ENCODE measurements at places on chromosomes 4 and X.

DNA sequence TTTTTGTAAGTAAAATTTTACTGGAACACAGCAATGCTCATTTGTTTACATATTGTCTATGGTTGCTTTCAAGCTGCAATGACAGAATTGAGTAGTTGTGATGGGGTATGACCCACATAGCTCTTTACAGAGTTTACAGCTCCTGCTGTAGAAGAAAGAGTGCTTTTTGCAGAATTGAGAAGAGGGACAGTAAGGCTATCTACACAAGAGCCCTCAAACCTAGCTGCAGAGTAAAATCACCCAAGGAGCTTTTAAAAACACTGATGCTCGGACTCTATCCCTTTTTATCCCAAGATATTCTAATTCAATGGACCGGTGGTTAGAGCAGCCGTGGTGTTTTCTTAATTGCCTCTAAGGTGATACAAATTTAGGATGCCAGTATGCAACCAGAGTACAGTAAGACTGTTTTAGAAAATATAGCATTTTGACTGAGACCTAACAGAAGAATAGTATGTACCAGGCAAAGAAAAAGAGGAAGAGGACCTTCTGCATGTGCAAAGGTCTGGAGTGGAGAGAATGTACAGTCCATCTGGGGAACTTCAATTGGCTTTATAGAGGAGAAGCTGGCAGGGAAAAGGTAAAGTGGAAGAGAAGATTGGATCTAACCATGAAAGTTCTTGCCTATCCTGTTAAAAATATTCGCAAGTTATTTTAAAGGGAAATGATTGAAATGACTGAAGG, 663.6 kb upstream of the CPEB2 start:
- no peak for DNase-seq

DNA sequence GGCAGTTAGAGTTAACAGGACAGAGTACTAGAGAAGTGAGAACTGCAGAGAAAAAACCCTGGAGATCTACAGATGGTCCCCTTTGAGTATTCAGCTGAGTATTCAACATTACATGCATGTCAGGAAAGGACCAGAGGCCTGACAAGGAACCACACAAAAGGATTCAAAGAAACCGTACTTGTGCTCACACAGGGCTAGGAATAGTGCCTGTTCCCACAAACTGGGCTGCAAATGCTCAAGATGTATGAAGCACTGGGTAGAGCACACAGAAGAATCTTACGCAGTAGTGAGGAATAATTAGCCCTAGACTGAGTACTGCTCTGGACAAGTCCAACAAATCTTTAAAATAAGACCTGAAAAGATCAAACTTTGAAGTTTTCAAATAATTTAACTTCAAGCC, 17.6 kb downstream of the PTPN13 start:
- no peak for DNase-seq

- no peak for DNase-seq
Observed at GRCh38 chr4:3452376-3452775, 10.6 kb downstream of the HGFAC start.

DNA sequence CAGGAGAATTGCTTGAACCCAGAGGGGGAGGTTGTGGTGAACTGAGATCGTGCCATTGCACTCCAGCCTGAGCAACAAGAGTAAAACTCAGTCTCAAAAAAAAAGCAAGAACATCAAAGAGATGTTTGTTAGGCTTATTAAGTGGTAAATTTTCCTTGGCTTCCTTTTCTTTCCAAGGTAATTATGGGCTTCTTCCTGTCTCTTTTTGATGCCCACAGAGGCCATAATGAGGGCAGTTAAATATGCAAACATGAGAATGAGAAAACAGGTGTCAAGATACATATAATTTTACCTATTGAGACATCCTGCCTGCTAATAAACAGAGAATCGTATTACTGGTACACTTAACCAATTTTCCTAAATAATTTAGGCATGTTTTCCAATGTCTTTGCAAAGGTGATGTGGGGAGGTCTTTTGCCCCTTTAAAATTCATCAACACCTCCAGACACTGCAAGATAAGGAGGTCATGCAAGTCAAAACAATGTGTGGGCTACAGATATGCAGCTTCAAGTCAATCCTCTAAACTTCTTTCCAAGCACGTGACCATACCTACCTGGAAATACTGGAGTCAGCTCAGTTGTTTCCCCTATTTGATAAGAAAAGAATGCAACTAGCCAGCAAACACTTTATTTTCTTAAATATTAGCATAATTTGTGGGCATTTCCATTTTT, 2.7 kb downstream of the SLC39A8 start:
- no peak for DNase-seq

DNA sequence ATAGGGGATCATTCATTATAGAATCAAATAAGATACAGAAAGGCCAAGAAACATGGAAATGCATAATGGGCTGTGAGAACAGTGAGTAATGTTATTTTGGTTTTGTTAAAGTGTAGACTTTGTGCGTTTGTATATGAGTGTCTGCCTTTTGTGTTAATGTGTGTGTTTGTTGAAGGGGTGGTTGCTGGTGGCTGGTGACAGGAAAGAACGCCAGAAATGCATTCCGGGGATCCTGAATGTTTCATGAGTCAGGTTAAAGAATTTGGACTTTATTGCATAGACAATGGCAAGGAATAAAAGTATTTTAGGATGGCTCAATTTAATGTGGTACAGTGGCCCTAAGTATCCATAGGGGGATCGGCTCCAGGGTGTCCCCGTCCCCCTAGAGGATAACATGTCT, 1228.9 kb downstream of the PCDH7 start:
- DNase-seq = no peak

GRCh38 chrX:42530027-42530426, 247.9 kb downstream of the PPP1R2C start:
- DNase-seq = no peak

- DNase-seq = no peak
Observed at GRCh38 chr4:122766950-122767349, 34.4 kb downstream of the BBS12 start.

DNA sequence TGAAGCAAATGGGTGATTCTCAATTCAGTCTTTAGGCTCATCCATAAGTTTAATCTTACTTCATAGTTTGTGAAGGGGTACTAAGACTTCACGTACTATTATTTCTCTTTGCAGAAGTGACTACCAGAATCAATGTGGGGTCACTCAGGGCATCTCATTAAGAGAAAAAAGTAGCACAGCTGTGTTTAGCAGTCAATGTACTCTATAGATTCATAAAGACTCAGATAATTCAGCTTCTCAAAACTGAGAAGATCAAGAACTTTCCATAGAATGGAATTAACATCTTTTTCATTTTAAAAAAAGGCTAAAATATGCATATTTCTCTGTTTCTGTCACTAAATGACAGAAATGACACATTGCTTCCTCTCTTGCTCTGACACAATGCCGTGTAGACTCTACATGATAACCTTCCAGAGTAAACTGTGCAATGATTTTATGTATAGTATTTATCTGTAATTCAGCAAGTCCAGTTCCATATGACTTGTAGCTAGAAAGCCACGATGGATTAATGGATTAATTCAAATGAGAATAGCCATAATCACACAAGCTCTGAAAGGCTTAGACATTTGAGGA, 20.3 kb upstream of the LSM6 start:
- no peak for DNase-seq

- peak; percentile 1 for DNase-seq
Observed at GRCh38 chr4:150078041-150078578, at the start of gene DCLK2. Gene DCLK2 (plus strand): TSS chr4:150078445. CDS start chr4:150079028, 583 bp downstream.

- no peak for DNase-seq
Observed at GRCh38 chr4:113383111-113383785, 333.8 kb downstream of the ANK2 start.

- DNase-seq = no peak
Observed at GRCh38 chr4:74262522-74262921, 45.7 kb upstream of the EPGN start.

DNA sequence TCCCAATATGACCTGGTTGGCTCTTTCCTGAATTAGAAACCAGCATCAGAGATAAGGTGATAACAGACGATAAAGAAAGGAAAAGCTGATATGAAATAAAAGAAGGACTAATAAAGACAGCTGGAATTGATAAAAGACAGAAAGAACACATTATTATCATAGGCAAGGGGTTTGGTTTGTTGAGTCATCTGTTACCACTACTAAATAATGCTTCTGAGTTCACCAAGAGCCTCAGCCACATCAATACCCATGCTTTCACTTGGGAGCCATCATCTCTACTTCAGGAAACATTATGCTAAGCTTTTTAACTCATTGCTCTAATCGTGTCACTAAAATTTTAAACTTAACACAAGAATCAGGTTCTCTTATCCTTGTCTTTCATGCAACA, 27.6 kb downstream of the ANXA5 start:
- DNase-seq = no peak

DNA sequence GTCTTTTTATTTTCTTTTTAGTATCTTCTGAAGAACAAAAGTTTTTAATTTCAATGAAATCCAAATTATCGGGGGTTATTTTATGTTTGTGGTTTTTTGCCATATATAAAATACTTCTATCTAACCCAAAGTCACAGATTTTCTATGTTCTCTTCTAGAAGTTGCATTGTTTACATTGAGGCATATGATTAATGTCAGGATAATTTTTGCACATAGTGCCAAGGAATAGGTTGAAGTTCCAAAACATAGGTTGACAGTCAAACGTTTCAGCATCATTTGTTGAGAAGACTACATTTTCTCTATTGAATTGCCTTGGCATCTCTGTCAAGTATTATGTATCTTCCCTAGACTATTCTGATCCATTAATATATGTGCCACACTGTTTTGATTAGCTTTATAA, 64.5 kb downstream of the ANKRD17 start:
- DNase-seq = no peak

- no peak for DNase-seq
Observed at GRCh38 chr4:42541647-42542046, 115.3 kb downstream of the ATP8A1 start.

- DNase-seq = no peak
Observed at GRCh38 chrX:3167771-3168170, 126.5 kb downstream of the ARSF start.

DNA sequence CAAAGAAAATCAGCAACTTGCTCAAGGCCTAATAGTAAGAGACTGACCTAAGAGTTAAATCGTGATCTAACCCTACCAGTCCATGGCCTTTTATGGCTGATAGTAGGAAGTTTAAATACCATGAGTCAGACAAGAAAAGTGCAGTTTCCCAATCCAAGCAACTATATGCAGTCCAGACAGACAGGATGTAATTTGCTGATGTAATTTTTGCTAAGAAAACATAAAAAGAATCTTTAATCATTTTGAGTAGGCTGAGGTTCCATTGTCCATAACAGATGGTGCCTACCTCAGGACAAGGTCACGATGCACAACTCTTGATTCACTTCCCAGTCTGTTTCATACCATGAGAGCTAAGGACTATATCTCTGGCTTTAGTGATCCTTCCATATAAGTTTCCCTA, 317.5 kb upstream of the GRIA3 start:
- DNase-seq = no peak

Data from stimulated activated CD4-positive, alpha-beta T cell treated with anti-CD3 and anti-CD28 coated beads, Interleukin-4, amount 100 ng/mL, for 4 hours (primary cell).